ENCODE measurements at places on chromosomes 4 and X.

DNA sequence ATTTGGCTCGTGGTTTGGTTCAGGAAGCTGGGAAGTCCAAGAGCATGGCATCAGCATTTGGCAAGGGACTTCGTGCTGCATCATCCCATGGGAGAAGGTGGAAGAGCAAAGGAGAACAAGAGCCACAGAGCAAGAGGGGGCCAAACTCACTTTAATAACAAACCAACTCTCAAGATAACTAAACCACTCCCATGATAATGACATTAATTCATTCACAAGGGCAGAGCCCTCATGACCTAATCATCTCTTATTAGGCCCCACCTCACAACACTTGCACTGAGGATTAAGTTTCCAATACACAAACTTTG lies 113.4 kb upstream of the ATXN3L start:
- no peak for DNase-seq

GRCh38 chrX:106783716-106784115 lies 18.8 kb upstream of the TBC1D8B start:
- DNase-seq = no peak

- no peak for DNase-seq
These were observed 156.2 kb upstream of the SLC7A11 start for GRCh38 chr4:138398322-138398721.

- DNase-seq = no peak
These were observed 17.3 kb downstream of the PHKA2 start for GRCh38 chrX:18966624-18967023.

DNA sequence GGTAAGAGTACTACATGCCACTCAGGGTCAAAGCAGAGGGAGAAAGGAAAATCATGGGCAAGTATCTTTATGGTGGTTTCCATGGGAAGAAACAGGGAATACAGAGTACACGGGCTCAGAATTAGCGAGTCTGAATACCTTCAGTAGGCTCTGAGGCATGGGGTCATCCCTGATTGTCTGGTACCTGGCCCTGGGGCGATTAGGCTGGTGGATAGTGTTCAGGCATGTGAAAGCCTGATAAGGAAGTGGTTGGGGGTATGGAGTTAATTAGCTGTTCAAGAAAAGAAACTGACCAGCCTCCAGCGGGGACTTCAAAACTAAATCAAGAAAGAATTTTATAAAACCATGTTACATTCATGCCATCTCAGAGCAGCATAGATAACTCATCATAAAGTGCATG lies 518.8 kb downstream of the RAB28 start:
- DNase-seq = no peak

DNA sequence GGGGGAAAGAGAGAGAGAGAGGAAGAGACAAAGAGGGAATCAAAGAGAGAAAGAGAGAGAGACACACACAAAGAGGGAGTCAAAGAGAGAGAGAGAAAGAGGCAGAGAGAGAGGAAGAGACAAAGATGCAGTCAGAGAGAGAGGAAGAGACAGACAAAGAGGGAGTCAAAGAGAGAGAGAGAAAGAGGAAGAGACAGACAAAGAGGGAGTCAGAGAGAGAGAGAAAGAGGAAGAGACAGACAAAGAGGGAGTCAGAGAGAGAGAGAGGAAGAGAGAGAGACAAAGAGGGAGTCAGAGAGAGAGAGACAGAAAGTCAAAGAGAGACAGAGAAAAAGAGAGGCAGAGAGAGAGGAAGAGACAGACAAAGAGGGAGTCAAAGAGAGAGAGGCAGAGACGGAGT lies 45.5 kb downstream of the MAGEA9 start:
- no peak for DNase-seq

GRCh38 chr4:177511611-177512010 lies 69.4 kb upstream of the AGA start:
- no peak for DNase-seq

DNA sequence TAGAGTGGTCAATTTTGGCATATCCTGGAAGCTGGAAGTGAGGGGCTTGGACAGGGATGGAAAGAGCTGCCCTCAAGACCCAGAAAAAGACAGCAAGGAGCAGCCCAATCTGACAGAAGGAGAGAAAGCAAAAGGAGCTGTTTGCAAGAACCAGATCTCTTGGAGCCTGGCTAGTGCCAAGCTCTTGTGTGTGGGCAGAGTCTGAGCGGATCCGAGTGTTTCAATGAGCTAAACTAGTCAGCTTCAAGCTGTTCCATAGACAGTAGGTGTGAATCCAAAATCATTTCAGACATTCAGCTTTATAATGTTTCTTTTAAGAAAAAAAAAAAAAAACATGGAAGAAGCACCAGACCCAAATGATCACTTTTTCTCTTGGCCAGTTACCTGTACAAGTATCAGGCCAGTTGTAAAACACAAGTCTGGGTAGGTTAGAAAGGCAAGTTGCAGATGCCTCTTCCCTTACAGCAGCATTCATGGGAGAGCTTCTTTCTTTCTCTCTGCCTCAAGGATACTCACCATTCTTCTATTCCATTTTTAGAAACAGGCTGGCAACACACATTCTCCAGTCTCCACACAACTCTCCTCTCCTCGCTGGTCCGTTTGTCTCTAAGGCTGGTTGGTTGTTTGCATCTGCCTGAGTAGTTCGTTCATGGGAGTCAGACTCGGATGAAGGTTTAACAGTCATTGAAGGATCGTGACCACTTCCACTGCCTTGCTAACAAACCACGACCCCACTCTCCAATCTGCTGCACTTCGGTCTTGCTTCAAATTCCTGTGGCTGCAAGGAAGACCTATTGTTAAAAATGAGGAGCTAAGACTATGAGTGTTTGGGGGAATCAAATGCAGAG lies 105.2 kb upstream of the GATB start:
- no peak for DNase-seq

DNA sequence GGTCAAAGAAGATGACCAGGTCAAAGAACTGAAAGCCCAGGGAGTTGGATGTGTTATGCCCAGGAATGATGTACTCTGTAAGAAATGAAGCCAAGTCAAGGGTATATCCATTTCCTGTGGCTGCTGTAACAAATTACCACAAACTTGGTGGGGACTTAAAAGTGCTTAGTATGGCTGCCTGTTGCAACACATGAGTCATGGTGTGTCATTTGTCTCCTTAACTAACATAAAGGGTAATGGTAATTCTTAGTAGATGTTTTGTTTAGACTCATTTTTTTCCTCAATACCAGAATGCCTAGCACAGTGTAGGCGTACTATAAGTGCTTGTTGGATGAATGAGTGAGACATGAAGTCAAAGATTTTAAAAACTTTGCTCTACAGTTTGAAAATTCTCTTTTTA lies 45.7 kb downstream of the SYTL5 start:
- DNase-seq = no peak

- DNase-seq = no peak
These were observed 1.1 kb upstream of the SEL1L3 start for GRCh38 chr4:25863831-25864418.

GRCh38 chr4:44760142-44760898 lies 34.0 kb upstream of the GNPDA2 start:
- no peak for DNase-seq

- DNase-seq = no peak
These were observed 57.5 kb upstream of the SORCS2 start for GRCh38 chr4:7134737-7135388.

GRCh38 chr4:56127716-56128115 lies 179.0 kb downstream of the CEP135 start:
- no peak for DNase-seq

- no peak for DNase-seq
These were observed 33.0 kb downstream of the NAT8L start for GRCh38 chr4:2091990-2092668.

- DNase-seq = no peak
These were observed 15.1 kb downstream of the UBE2K start for GRCh38 chr4:39712819-39713607.

DNA sequence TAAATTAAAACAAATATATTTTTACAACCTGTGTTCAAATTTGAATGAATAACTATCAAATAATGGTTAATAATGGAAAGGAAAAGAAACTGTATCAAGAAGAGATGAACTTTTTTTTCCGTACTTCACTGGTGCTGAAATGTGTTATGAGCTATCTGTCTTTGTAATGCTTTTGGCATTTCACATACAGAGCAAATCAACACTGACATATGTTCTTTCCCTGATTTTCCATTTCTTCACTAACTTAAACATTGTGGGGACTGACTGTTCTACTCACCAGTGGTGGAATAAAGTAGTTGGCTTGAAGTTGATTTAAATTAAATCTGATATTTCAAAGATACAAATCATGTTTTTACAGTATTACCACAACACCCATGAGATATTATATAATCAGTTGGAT lies 304.0 kb upstream of the BMP3 start:
- DNase-seq = no peak
